Stimulated activated CD4-positive, alpha-beta T cell treated with anti-CD3 and anti-CD28 coated beads, TNF-alpha, amount 100 ng/mL, for 24 hours (primary cell): ENCODE measurements at places on chromosomes 16 and 17.

GRCh38 chr17:63609816-63610573 lies 9.3 kb downstream of the TACO1 start:
- no peak for DNase-seq

GRCh38 chr16:46843898-46844642 lies 13.1 kb upstream of the C16orf87 start:
- no peak for DNase-seq

GRCh38 chr16:15548482-15548891 lies 94.5 kb downstream of the MARF1 start:
- no peak for DNase-seq

DNA sequence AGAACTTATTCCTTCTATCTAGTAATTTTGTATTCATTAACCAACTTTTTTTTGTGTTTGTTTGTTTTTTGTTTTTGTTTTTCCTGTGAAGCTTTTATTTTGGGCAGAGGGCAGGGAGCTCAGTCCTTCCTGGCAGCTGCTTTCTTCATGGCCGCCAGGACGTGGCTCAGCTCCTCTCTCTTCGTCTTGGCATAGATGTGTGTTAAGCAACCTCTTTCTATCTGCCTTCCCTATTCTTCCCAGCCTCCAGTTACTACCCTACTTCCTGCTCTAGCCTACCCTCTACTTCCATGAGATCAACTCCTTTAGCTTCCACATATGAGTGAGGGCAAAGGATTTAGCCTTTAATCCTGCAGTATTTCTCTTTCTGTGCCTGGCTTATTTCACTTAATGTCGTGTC lies 8.2 kb upstream of the BRD7 start:
- DNase-seq: no peak

DNA sequence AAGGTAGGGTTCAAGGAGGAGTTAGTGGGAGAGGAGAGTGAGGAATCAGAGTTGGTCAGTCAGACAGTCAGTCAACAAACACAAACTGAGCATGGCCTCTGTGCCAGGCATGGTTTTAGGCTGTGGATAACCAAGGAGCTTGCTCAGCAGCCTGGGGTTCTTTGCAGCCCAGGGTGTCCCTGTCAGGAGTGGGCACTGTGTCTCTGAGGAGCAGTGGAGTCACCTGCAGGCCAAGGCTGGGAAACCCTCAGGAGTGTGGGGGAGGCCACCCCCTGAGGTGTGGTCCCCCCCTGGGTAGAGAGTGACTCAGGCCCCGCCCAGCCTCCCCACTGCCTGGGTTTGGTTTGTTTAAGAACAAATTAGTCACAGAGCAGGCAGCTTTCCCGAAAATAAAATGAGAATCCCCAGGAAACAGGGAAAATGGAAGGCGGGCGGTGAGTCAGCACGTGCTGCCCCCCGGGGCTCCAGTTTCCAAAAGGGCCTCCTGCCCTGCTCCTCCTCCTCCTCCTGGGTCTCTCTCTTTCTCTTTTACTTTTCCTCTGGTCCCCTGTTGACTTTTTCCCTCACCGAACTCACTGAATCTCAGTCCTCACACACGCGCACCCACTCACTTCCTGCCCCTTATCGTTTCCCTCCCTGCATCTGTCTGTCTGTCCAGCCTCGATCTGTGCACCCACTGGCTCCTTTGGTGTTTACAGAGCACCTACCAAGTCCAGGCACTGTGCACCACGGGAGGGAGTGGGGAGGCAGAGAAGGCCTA lies 44.3 kb downstream of the SOCS3 start:
- DNase-seq: peak; percentile 21

GRCh38 chr17:74919440-74920305 lies 3.4 kb downstream of the USH1G start:
- DNase-seq: no peak
